Mammary epithelial cell (primary cell): ENCODE measurements at places on chromosomes 5 and 9.

DNA sequence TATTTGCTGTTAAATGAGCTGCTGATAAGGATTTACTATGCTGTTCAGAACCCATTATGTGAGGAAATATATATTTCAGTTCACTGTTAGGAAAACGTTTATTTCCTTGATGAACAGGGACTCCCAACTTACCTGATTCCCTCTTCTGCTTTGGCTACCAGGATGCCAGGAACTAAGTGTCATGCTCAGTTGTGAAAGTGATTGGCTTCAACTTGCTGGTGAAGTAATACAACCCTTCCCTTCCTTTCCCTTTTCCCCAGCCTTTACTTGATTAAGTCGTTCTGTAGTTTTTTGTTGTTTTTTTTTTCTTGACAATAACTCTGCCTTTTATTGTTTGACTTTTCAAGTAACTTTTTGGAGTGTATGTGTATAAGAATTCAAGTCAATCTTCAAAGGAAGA, 309.3 kb downstream of the DOCK8 start:
- no peak for DNase-seq

- peak; percentile 64 for DNase-seq
These were observed 24.9 kb upstream of the SMU1 start for GRCh38 chr9:33101104-33101951.

DNA sequence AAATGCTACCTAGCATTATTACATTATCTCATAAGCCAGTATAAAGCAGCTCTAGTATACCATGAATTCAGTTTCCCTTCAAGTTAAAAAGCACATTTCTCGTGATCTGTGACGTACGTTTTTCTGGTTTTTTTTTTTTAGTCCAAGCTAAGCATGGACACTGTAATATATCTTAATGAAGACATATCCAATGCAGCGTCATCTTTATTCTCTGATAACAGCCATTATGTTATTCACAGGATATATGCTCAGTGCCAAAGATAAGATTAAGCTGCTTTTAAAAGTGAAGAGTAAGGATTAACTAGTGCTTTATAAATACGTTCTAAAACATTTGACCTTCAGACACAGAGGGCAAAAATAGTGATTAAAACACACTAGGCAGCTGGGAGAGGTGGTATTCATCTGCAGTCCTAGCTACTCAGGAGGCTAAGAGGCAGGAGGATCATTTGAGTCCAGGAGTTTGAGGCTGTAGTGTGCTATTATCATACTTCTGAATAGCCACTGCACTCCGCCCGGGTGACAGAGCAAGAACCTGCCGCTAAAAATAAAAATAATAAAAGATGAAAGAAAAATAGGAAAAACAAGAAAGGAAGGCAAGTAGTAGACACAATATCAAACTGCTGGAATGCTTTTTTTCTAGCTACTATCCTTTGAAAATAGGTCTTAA, 7.7 kb downstream of the CSNK1A1 start:
- DNase-seq: no peak

DNA sequence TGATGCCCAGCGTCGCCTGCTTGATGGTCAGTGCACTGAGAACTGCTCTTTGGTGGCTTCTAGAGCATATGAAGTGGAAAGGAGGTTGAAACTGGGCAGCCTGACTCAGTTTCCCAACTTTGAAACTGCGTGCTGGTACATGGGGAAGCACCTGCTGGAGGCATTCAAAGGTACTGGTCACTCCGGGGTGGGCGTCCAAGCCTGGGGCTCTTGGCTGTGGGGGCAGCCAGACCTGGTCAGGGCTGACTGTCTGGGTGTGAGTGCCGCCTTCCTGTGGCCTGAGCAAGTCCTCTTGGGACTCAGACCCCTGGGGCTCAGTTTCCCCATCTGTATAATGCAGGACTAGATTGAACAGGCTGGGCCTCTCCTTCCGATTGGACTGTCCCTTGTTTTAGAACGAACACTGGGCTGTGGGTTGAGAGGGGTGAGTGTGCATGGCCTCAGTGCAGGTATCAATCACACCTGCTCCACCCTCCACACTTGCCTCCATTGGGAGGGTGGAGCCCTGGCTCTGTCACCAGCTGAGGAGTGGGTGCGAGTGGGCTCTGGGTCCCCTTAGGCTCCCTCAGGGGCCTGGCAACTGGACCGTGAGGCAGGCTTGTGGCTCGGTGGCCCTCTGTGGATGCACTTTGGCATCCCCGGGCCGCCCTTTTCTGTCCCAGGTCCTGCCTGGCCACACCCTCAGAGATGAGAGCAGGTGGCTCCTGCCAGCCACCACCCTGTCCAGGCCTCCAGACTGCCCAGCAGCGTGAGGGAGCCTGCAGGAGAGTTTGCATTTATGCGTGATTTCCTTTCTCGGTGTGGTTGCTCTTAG, 80.2 kb downstream of the PHF2 start:
- DNase-seq: no peak

- DNase-seq: peak; percentile 80
These were observed 29.5 kb downstream of the TGFBI start for GRCh38 chr5:136058039-136058971.

- no peak for DNase-seq
These were observed 51.4 kb downstream of the ROR2 start for GRCh38 chr9:91898451-91899218.

- no peak for DNase-seq
These were observed 182.6 kb downstream of the BNC2 start for GRCh38 chr9:16687678-16688369.

DNA sequence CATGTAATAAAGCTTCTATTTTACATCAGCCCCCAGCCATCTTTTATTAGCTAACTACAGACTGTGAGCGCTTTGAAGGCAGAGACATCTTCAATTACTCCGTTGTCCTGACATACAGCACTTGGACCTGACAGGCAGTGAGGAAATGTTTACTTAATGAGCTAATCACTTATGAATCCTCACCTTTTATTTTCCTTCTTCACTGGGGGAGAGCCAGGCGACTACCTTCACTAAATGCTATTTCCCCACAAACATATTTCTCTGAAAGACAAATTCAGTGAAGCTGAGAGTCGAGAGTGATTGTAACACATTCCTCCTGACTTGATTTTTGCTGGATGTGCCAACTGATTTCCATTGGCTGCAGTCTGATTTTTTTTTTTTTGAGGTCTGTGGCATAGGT, 192.1 kb upstream of the CLINT1 start:
- peak; percentile 65 for DNase-seq

- no peak for DNase-seq
These were observed 21.8 kb downstream of the MTMR12 start for GRCh38 chr5:32290922-32291321.

GRCh38 chr9:74783408-74783807, 104.3 kb downstream of the TRPM6 start:
- peak; percentile 58 for DNase-seq

GRCh38 chr9:126849591-126850225, 10.7 kb upstream of the ZBTB34 start:
- DNase-seq: no peak

GRCh38 chr5:14332746-14333145, 189.6 kb downstream of the TRIO start:
- no peak for DNase-seq

- DNase-seq: no peak
These were observed 42.0 kb upstream of the TIMD4 start for GRCh38 chr5:157004893-157005551.

- peak; percentile 64 for DNase-seq
These were observed 97.8 kb downstream of the MPDZ start for GRCh38 chr9:13181652-13182051.
